ENCODE measurements at places on chromosomes 13 and 19.

GRCh38 chr13:101123028-101123427, 293.3 kb downstream of the NALCN start:
- DNase-seq: no peak

DNA sequence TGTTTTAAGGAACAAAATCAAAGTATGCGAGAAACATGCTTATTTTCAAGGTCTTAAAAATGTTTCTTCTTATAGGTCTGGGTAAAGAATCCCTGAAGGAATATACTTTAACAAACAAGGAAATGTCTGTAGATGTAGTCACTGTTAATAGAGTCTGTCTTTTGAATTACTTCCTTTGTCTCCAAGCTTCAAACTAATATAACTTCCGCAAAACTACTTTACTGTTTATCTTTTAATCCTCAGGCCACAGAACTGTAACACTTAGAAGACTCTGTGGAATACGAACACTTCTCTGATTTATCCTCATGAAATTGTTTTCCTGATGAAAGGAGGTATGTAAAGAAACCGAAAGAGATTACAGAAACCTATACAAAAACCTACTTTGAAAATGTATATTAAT, 316.0 kb downstream of the PCDH9 start:
- no peak for DNase-seq

- DNase-seq: no peak
These were observed 79.6 kb upstream of the DOCK9 start for GRCh38 chr13:99057310-99057975.

DNA sequence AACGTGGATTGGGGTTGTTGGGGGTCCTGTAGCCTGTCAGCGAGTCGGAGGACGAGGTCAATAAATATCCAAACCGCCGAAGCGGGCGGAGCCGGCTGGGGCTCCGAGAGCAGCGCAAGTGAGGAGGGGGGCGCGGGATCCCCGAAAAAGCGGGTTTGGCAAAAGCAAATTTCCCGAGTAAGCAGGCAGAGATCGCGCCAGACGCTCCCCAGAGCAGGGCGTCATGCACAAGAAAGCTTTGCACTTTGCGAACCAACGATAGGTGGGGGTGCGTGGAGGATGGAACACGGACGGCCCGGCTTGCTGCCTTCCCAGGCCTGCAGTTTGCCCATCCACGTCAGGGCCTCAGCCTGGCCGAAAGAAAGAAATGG, 754 bp upstream of the SIX5 start:
- DNase-seq: no peak

DNA sequence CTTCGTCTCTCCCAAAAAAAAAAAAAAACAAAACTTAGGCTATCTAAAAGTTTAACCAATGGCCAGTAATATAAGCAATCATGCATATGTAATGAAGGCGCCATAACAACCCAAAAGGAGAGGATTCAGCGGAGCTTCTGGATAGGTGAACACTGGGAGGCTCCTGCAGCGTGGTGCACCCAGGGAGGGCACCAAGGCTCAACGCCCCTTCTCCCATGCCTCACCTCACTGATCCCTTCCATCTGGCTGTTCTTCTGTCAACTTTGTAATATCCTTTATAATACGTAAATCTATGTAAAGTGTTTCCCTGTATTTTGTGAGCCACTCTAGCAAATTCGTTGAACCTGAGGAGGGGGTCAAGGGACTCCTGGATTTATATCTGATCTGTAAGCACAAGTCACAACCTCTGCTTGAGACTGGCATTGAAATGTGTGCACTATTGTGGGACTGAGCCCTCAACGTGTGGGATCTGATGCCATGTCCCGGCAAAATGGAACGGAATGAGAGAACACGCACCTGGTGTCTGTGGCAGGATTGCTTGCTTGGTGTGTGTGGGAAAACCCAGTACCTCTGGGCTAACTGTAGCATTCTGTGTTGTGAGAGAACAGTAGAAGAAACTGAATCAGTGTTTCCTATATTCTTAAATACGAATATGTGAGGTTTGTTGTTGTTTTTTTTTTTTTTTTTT, 521 bp upstream of the ZNF665 start:
- DNase-seq: no peak

GRCh38 chr19:2511991-2512390, 36.1 kb downstream of the GADD45B start:
- no peak for DNase-seq

DNA sequence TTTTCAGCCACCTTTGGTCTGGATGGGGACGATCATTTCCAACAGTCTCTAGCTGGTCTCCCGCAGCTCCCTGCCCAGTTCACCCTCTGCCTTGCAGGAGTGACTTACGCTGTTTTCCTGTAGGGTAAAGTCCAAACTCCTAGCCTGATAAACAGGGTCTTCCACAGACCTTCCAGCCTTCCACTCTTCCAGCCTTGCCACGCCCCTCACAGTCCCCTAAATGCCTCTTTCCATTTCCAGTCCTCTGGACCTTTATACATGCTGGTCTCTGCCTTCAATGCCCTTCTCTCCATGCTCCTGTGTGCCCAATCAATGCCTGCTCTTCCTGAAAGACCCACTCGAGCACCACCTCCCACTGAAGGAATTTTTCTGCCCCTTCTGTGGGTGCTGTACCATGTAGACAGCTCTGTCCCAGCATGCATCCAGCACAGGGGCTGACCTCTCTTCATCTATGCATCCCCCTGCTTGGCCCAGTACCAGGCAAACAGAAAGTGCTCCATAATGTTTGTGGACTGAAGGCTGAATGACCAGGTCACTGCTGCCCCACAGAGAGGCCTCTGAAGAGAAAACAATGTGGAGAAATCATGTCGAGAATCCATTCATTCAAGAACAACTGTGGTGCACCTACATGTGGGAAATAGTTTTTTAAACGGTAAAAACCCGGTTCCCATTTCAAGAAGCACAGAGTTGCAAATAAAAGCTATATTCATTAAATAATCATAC, 4.6 kb downstream of the ATP7B start:
- no peak for DNase-seq

DNA sequence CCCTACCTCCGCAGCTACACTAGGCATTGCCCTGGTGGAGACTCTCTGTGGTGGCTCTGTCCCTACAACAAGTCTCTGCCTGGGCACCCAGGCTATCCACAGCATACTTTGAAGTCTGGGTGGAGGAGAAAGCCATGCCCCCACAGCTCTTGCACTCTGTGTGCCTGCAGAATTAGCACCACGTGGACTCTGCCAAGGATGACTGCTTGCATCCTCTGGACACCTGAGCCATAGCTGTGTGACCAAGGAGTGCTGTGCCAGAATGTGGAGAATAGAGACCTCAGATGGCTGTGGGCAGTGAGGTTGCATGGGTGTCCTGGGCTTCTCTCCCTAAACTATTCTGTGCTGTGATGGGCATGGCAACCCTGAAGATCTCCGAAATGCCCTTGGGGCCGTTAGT, 21.2 kb upstream of the MCF2L start:
- no peak for DNase-seq

DNA sequence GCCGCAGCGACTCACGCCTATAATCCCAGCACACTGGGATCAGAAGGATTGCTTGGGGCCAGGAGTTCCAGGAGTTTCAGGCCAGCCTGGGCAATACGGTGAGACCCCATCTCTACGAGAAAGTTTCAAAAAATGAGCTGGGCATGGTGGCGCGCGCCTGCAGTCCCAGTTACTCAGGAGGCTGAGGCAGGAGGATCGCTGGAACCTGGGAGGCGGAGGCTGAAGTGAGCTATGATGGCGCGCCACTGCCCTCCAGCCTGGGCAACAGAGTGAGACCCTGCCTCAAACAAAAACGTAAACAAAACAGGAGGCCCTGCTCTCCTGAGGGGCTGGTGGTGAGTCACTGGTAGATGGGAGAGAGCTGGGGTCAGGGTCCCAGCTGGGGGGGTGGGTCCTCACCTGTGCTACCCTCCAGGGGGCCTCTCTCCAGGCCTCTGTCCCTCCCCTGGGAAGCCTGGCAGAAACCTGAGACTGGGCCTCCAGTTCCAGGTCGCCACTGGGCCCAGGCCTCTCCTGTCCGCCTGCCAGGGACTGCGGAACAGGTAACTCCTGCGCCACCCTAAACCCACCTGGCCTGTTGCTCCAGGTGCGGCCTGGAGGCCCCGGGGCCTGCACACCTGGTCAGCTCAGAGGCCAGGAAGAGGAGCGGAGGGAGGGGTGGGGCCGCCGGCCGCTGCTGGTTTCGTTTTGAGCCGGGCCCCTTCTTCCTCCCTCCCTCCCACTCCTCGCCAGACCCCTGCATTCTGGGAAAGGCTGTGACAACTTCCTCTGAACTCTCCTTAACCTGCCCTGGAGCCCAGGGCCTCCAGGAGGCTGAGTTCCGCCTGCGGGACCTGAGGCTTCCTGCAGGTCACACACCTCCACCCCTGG, 17.2 kb upstream of the ZBTB7A start:
- no peak for DNase-seq

GRCh38 chr13:40070357-40070756, 414.9 kb downstream of the COG6 start:
- DNase-seq: no peak

Data from stimulated activated CD8-positive, alpha-beta memory T cell treated with anti-CD3 and anti-CD28 coated beads, Interleukin-4, amount 100 ng/mL, for 1 hour (primary cell).